NCI-H1694 (cell line): ENCODE measurements at places on chromosomes 7 and 10.

DNA sequence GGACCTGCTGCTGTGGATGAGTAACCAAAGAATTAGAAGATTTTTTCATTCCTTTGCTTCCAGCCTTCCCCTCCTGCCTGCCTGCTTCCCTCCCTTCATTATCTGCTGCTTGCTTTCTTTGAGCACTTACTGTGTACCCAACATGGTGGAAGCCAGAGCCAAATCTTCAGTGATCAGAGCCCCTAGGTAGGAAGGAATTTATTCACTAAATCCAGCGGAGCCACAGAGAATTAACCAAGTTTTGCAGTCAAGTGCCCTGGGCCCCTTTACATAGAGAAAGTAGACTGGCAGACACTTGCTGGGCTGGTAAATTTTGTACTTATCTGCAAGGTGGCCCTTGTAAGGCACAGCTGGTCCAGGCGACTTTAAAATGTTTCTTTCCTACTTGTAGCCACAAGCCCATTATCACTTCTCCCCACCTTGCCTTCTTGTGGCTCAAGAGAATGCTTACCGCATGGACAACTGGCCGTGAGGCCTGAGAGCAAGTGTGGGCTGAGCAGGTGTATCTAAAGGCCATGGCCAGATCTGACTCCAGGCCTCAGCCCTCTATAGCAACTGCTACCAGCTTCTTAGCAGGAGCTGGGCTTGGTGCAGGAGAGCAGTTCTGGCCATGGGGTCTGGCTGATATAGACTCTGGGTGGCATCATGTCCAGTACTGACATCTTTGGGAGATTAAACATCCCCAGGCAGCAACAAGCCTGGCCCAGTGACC is 11.1 kb downstream of the UNC5B start:
- DNase-seq, result no peak

- no peak for DNase-seq
Measured at GRCh38 chr10:69640196-69640980, 10.3 kb downstream of the FAM241B start.

- peak; percentile 21 for DNase-seq
Measured at GRCh38 chr10:69957886-69958555, 94.6 kb upstream of the MACROH2A2 start.

GRCh38 chr10:117723343-117723742 is 180.8 kb downstream of the EMX2 start:
- DNase-seq, result no peak

GRCh38 chr7:111931016-111931517 is 275.1 kb downstream of the DOCK4 start:
- no peak for DNase-seq

- no peak for DNase-seq
Measured at GRCh38 chr7:158401295-158401694, 186.3 kb downstream of the PTPRN2 start.

GRCh38 chr7:116543664-116544063 is 18.8 kb downstream of the CAV1 start:
- no peak for DNase-seq

- DNase-seq, result no peak
Measured at GRCh38 chr7:77827999-77828398, 29.4 kb downstream of the PHTF2 start.

DNA sequence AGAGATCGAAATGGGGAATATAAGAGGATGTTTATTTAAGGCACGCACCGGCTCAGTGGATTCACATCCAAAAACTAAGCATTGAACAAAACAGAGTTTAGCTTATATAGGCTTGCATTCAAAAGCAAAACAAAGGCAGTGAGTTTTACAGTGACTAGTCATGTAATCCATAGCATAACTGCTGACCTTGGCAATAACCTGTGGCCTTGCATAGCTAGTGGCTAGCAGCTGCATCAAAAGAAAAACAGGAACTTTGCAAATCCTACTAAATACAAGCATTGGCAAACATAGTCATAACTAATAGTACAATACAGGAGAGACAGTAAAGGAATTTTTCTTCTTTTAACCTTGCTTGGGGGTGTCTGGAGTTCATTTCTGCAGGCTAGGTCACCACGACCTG is 9.7 kb upstream of the ZNF485 start:
- DNase-seq, result no peak

- DNase-seq, result no peak
Measured at GRCh38 chr7:66952343-66953043, 31.5 kb downstream of the TMEM248 start.

GRCh38 chr10:78602201-78602932 is 466.4 kb upstream of the ZMIZ1 start:
- no peak for DNase-seq

DNA sequence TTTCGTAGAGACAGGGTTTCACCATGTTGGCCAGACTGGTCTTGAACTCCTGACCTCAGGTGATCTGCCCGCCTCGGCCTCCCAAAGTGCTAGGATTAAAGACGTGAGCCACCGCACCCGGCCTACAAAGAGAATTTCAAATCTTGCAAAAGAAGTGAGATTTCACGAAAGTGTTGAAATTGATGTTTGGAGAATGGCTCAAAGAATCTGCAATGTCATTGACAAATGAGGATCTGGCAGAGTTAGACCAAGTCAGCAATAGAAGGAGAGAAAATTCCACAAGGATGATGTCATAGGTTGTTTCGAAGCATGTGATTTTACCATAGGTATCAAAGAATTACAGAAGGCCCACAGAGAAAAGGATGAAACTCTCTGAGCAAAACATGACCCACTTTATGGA is 71.7 kb downstream of the LYZL2 start:
- no peak for DNase-seq

DNA sequence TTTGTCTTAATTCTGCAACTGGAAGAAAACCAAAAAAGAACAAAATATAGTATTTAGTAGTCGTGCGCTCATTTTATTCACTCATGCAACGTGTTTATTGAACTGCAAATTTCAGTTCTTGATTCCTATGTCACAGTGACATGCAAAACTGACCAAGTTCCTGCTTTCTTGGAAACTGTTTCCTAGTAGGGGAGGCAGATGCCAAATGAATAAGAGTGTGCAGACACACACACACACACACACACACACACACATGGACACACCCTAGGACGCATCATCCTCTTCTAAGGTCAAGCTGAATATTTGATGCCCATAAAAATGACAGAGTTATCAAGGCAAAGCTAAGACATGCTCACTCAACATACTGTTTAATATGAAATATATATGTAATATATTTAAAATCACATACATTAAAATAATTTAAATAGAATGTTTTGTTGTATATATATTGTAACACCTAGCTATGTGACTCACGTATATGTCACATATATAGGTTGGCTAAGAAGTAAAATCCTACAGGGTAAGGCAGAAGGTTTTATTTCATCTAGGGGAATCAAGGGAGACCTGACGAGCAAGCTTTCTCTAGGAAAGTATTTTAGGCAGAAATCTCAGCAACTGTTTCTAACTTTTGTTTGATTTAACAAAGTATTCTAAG is 79.6 kb downstream of the SVIL start:
- no peak for DNase-seq

DNA sequence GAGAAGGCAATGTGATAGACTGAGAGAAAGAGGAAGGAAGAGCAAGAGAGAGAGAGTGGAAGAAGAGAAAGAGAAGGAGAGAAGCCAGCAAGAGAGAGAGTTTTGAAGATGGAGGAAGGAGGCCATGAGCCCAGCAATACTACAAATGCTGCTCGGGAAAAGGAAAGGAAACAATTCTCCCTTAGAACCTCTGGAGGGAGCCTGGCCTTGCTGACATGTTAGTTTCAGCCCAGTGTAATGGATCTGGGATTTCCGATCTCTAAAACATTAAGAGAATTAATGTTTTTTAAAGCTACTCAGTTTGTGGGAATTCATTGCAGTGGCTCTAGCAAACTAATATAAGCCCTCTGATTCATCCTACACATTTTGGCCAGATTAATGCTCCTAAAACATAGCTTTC is 206.8 kb upstream of the MTPN start:
- no peak for DNase-seq

DNA sequence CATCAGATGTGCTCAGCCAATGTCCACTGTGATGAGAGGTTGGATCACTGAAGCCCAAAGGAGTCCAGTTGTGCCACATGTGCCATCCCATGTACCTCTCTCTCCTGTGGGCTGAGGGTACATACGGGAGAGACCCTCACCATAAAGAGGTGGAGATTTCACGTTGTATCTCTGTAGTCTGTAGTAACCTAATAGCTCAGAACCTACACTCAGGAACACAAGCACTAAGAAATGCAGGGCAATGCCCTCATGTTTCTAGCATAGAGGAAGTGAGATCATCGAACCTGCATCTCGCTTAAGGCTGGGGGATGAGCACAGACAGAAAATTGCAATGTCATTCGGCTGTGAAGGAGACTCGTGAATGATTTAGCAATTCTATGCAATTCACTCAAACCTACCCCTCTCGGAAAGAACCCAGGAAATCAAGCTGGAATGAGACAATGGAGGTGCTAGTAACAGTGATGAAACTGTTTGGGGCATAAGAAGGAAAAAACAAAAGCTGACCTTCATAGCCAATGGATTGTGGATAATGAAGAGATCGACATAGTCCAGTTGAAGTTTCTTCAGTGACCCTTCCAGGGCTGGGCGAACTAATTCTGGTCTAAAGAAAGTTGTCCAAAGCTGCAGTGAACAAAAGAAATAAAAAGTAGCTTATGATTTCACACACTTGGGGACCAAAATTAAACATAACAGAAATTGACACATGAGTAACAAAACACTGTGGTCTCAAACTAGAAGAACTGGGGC is 80.3 kb upstream of the UCN3 start:
- DNase-seq, result no peak

- no peak for DNase-seq
Measured at GRCh38 chr10:107971973-107972372, 807.5 kb upstream of the SORCS1 start.

- DNase-seq, result no peak
Measured at GRCh38 chr10:93464776-93465388, 17.3 kb downstream of the MYOF start.

DNA sequence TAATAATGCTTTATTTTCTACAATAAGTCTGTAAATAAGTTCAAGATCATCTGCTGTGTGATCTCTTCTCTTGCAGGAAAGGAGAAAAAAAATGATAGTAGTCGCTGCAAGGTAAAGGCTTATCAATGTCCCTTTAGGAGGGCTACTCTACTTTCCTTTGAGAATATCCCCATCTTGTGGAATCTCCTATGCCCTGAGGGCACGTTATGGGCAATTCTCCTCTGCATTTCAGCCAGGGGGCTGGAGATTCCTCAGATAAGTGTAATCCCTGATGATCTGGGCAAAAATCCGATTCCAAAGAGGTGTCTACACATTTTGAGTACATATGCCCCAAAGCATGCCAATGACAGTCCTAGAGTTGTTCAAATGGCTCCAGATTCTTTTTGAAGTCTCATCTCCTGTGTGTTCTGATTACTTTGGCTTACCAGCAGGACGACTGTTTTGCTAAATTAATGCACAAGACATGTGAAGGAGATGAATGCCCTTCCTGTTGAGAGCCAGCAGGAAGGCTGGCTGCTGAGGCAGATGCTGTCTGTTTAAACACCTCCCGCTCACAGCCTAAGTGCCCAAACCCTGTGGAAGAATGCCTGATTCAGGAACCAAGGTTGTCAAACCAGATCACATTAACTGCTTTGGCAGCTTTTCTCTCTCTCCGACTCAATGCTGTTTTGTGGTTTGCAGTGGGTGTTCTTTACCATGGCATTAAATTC is 171.2 kb upstream of the COL1A2 start:
- peak; percentile 13 for DNase-seq

DNA sequence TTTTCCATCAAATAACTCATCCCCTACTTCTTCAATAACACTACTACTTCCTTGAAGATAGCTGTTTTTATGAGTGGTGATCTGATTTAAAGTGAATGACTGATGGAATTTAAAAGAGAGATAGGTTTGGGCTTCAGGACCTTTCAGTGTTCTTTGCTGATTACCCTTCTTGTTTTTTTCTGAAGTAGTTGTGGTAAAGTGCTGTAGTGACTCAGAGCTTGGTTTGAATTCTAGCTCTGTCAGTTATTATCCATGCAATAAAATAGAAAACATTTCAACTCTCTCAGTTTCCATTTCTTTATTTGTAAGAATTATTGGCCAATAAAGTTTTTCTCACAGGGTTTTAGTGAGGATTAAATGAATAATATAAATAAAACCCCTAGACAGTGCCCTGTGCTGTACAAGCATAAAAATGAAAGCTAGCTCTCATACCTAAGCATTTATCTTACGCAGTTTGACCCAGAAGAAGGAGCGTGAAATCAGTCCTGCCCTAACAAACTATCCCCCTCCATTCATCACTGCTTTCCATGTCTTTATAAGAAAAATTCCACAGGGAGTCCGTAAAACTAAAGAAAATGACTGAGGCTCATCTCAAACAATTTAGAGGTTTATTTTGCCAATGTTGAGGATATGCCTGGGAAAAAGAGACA is 25.1 kb upstream of the AKAP9 start:
- no peak for DNase-seq

DNA sequence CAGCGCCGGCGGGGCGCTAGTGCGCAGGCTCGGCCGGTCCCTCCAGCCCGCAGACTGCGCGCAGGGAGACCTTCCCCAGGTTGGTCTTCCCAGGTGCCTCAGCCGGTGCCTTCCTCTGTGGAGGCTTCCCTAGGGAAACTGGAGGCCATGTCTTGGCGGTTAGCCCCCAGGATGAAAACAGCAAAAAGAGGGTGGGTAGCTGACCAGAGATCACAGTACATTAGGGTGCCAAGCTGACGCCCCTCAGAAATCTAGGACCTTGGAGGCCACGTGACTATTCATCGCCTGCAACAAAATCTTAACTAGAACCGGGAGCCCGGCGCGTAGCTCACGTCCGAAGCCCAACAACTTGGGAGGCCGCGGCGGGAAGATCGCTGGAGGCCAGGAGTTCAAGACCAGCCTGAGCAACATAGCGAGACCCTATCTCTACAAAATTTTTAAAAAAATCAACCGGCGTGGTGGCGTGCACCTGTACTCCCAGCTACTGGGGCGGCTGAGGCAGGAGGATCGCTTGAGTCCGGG is 327 bp upstream of the FIS1 start:
- DNase-seq, result no peak

GRCh38 chr7:35894721-35895120 is 93.9 kb downstream of the SEPTIN7 start:
- no peak for DNase-seq

DNA sequence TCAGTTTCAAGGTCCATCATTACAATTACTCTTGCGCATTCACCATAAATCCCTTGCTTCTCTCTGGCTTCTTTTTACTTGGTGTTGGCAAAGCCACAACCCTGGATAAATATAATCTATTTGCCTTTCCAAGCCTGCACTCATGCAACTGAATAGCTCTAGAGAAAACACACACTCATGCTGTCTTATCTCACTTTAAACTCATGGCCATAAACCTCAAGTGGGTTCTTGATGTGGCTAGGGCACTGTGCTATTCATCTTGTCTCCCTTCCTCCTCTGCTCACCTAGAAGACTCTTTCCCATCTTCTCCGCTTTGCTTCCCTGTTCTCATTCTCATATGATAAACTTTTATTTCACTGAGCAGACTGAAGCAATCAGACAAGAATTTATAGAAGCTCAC is 165.4 kb upstream of the MTPN start:
- no peak for DNase-seq
